OCI-M1 (cell line): ENCODE measurements at places on chromosomes 12 and 14.
A peak's percentile ranks its signal among the peaks of the same experiment; 100 is the strongest.

DNA sequence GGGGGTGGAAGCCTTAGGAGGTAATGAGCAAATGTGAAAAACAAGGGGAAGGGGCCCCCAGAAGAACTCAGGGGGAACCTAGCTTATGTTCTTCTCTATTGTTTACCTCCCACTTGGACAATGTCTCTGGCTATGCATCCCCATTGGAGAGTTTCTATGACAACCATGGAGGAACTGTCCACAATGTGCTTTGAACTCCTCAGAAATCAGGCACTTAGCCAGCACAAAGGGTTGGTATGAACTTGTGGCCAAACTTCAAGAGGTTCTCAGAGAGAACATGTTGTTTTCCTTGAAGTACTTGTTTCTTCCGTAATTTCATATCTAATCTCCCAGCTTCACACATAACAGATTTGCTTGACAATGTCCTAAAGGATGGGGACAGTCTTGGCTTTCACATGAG is 202.8 kb upstream of the PELI2 start:
- no peak for DNase-seq

GRCh38 chr12:3771853-3772252 is 18.9 kb upstream of the CRACR2A start:
- no peak for DNase-seq

DNA sequence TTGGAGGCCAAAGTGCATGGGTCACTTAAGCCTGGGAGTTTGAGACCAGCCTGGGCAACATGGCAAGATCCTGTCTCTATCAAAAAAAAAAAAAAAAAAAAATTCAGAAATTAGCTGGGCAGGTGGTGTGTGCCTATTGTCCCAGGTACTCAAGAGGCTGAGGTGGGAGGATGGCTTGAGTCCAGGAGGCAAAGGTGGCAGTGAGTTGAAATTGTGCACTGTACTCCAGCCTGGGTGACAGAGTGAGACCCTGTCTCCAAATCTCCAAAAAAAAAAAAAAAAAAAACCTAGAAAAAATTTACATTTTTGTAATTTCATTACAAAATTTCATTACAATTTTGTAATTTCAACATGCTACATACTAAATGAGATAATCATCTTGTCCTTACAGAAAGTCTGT is 42.7 kb downstream of the SYNE2 start:
- DNase-seq, result no peak

- DNase-seq, result no peak
These were observed 42.3 kb downstream of the IRF2BPL start for GRCh38 chr14:76986231-76986565.

DNA sequence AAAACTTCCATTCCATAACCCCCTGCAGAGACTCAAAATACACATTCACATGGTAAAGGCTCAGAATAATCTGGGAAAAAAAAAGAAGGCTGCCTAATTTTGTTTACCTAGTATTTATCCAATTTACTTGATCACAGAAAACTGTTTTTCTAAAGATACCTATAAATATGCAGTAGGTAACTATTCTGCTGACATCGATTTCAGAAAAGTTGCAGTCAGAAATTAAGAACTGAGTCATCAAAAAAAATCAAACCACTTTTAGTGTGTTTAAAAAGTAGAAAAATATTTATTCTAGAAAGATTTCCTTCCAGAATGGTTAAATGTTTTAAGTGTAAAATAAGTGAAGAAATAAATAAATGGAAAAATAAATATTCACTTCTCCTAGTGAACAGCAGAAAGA is 254.5 kb upstream of the CAND1 start:
- DNase-seq, result no peak

DNA sequence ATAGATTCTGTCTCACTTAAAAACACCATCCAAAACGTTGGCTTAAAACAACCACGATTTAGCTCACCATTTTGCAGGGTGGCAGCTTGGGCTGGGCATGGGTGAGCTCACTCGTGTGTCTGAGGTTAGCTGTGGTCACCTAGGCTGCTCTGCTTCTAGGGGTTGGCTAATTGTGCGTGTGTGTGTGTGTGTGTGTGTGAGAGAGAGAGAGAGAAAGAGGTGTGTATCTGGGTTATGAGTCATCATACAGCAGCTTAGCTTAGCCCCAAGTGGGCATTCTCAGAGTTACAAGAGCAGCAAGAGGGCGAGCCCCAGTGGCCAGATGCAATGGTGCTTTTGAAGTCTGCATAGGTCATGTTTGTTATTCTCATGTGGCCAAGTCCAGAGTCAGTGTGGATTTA is 6.0 kb downstream of the FBXW8 start:
- DNase-seq, result peak; percentile 83

DNA sequence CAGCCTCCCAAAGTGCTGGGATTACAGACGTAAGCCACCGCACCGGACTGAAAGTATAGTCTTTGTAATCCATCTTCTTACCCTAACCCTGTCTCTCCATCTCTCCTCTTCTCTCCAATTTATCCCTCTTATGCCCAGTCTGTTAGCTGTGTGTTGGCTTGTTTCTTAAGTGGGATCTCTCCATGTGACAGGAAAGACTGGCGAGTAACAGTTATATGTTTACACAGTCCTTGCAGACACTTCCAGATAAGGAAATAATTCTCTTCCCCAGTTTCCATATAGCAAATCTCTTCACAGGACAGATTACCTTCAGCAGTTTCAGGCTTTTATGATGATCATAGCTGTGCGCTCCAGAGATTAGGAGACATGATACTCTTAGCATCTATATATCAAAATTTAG is 16.0 kb upstream of the DIP2B start:
- DNase-seq, result no peak

- no peak for DNase-seq
These were observed 61.9 kb upstream of the GRIP1 start for GRCh38 chr12:66740732-66741131.

DNA sequence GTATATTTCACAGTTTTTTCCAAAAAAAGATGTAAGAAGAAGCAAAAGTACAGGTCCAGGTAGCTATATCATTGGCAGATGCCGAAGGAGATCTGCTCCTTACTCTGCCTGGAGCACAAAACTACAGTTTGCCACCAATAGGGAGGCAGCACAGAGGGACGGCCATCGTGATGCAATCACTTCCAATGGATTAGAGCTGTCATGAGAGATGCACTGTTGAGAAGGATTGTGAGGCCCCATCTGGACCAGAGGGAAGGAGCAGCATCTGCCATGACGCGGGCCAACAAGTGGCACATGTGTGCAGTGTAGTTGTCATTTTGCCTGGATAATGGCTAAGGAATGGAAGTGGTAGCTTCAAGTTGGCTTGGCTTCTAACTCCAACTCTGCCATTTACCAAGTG is 318.8 kb upstream of the FKBP4 start:
- no peak for DNase-seq

DNA sequence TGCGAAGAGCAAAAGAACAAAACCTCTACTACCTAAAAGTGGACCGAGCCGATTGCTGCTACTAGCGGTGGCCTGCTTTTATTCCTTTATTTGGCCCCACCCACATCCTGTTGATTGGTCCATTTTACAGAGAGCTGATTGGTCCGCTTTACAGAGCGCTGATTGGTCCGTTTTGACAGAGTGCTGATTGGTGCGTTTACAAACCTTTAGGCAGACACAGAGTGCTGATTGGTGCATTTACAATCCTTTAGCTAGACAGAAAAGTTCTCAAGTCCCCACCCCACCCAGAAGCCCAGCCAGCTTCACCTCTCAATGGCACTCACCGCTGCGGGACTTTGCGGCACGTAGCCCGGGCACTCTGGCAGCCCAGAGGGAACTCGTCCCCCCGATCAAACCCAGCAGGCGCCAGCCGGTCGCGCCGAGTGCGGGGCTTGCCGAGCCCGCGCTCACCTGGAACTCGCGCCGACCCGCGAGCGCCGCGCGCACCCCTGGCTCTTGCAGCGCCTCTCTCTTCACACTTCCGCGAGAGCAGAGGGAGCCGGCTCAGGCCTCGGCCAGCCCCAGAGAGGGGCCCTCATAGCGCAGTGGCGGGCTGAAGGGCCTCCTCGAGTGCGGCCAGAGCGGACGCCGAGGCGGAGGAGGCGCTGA is 8.7 kb upstream of the FGD4 start:
- no peak for DNase-seq

DNA sequence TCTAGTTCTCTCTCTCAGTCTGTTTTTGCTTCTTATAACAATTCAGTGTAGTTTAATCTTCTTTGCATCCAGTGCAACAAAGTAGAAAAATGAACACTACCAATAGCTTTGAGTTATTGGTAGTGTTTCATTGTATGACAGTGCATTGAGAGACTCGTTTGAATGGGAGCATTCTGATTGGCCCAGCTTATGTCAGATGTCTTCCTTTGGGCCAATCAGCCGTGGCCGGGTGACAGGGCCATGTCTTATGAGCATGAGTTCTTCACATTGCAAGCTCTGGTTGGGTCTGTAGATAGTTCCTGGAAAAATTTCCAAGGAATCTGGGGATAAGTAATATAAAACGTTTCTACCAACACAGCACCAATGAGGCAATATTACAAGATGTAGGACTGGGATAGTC is 36.5 kb downstream of the GYS2 start:
- no peak for DNase-seq

- DNase-seq, result peak; percentile 75
These were observed 3.9 kb upstream of the GPR84 start for GRCh38 chr12:54368025-54368708.

GRCh38 chr12:53699678-53700025 is 23.8 kb upstream of the ATP5MC2 start:
- no peak for DNase-seq

DNA sequence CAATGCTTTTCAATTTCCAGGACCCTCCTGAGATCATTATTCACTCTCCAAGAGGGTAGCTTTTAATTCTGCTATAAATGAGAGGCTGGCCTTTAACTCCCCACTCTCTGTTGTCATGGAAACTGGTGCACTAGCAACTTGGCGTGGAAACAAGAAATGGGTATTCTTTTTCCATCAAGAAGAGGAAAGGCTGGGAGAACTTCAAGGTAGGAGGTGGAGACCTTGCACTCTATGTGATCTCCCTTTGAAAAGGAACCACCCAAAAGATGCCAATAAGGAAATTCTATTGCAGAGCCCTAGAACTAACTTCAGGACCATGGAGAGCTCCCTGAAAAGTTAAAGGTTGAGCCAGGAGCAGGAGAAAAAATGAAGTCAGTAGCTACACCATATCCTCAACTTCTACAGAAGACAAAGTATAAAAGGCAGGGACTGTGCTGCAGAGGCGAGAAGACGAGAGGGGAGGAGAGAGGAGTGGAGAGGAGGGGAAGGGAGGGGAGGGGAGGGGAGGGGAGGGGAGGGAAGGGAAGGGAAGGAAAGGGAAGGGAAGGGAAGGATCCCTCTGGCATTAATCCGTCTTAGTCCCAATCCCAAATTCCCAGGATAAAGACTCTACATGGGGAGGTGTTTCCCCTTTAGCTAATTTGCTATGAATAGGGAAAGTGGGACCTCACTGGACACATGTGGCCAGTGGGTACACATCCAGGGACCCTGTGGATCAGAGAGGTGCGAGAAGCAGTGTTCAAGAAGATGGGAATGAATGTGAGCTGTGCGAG is 46.7 kb upstream of the FICD start:
- peak; percentile 59 for DNase-seq

GRCh38 chr12:27285403-27285802 is 41.3 kb downstream of the STK38L start:
- no peak for DNase-seq

- no peak for DNase-seq
These were observed 17.6 kb upstream of the SLC16A7 start for GRCh38 chr12:59578254-59578653.
